Lung microvascular endothelial cell (primary cell): ENCODE measurements at places on chromosomes 2 and 18.

DNA sequence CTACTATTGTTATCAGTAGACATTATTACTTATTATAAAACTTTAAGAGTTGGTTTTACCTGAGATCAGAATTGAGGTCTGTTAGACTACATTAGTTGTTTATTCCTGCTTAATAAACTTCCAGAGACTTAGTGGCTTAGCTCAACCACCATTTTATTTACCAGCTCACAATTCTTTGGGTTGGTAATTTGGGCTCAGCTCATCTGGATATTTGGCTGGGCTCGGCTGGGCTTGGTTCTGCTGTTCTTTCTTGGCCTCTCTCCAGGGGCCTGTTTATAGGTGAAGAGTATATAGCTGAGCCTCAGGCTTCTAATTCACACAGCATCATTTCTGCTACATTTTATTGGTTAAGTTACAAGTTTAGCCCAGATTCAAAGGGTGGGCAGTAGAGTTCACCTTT, 67.9 kb downstream of the CCDC138 start:
- DNase-seq = no peak

- no peak for DNase-seq
Measured at GRCh38 chr2:120402067-120402433, 56.1 kb downstream of the INHBB start.

DNA sequence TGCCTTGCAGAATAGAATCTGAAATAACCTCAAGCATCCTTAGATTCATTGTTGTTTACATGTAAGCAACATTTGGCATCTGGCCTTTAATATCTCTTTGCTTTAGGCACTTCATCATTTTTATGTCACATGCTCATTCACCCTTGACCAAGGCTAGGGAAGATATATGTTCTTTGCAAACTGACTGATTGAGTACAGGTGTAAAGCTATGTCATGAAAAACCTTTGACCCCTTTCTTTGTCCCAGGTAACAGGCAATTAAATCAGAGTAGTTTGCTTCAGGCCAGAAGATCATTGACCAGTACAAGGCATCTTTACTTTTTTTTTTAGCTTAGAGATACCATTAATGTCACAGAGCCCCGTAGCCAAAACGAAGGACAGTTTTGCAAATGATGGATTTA, 520.6 kb downstream of the STK39 start:
- no peak for DNase-seq

DNA sequence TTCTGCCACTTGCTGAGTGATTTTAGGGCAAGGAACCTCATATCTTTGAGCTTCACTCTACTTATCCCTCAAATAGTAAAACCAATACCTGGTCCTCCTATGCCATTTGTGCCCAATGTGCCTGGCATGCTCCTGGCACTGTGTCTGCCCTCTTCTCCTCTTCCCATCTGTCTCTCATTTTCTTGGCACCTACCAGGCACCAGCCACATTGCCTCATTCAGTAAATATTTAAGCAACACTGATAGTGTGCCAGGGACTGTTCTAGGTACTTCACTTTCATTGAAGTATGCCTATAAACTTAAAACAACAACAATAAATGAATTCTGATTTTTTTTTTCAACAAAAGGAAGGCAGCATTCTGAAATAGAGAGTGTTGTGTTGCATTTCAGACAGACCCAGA, 15.1 kb upstream of the BOD1L2 start:
- DNase-seq = no peak
